ENCODE measurements at places on chromosomes 3 and 15.

DNA sequence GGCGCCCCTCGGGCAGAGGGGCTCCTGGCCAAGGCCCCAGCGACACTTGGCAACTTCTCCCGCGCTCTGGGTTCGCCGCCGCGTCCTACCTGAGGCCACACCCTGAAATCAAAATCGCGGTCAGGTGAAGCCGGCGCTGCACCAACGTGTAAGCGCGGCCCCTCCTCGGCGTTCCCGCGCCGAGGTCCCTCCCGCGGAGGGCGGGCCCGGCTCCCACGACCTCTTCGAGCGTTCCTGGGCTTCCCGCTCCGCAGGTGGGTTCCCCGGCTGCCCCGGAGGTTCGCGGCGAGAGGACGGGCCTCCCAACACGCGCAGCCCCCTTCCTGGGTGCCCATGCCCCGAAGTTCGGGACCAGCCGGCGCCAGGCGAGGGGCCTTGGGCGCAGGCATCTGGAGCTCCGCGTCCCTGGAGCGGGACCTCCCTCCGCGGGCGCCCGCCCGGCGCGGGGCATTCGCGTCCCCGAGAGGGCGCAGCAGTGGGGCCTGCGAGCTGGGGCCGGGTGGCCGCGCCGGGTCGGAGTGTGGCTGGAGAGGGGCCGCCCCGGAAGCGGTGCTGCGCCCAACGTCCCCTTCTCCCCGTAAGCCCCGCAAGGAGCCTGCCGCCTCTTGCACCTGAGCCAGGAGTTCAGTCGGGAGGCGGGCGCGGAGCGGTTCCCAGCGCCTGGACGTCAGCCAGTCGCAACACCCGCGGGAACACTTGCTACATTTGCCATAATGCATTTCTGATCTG lies 13.7 kb downstream of the PAK6 start:
- no peak for DNase-seq

DNA sequence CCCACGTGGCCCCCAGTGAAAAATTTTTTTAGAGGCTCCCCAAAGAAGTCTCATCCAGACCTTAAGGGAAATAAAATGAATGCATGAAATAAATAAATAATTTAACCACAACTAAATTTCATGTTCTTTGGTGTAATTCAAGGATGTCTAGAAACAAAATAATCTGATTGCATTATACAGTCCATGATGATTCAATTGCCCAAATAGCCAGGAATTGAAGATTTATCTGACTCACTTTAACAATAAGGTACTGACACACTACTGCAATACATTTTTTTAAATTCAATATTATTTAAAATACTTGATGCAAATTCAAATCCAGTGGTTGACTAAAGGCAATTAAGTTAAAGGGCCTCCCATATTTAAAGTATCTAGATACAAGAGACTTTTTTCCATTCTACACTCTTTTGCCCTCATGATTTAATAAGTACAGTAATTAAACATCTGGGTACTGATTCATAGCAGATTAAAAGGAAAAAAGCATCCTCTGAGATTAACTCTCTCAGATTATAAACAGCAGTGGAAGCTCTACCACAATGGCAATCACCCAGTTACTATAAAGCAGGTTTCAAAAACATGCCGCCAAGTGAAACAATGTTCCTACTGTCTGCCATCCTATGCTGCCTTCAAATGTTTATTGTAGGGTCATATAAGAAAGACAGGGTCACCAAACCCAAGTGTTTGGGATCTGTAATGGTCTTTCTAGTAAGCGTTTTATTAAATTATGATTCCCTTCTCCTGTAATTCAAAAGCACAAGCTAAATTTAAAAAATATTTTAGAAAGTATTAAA lies 9.9 kb downstream of the UQCC5 start:
- DNase-seq: no peak

GRCh38 chr3:79247725-79248043 lies 520.1 kb downstream of the ROBO1 start:
- no peak for DNase-seq

- DNase-seq: no peak
Observed at GRCh38 chr3:144429719-144430121, 458.1 kb downstream of the DIPK2A start.

DNA sequence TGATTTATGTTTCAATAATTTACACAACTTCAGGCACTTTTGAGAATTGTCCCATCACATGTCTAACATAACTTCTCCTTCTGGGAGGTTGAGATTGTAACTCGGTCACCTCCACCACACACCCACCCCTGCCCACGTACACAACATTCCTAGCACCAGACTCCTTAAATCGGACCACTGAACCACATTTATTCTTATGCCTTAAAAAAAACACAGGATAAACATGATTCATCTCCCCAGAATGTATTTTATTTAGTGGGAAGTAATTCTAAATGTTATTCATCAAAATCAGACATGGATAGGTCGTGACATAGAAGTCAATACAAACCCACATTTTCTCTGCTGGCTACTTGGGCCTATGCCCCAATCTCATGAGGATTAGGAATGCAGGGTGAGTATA lies 3.0 kb downstream of the SNTN start:
- DNase-seq: no peak

DNA sequence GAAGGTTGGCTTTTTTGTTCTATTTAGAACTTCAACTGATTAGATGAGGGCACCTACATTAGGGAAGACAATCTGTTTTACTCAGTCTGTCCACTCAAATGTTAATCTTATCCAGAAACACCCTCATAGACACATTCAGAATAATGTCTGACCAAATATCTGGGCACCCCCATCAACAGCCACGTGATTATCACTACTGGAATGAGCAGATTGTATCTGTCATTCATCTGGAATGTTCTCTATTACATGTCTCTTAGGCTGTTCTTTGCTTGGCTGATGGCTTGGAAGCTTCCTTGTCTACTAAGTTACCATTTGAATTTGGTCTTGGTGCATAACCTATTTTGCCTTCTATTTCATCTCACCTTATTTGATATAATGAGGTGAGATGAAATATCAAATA lies 15.7 kb upstream of the LRRC58 start:
- DNase-seq: no peak

DNA sequence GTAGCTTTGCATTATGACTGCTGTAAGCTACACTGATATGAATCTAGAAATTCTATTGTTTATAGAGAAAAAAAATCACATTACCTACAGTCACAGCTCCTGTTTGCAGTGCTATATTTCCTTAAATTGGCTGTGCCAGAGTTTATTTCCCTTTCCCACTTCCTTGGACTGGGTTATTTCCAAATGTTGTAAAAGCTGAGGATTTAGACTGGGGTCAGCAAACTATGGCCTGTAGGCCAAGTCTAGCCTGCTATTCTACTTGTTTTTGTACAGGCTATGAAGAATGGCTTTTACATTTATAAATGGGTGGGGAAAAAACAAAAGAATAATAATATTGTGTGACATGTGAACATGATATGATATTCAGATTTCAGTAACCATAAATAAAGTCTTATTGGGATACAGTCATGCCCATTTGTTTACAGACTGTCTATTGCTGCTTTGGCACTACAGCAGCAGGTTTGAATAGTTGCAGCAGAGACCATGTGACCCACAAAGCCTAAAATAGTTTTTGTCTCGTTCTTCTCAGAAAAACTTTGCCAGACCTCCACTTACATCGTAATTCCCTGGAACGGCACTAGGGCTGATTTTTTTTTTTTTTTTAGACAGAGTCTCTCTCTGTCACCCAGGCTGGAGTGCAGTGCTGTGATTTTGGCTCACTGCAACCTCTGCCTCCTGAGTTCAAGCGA lies 7.8 kb downstream of the GLDN start:
- no peak for DNase-seq

DNA sequence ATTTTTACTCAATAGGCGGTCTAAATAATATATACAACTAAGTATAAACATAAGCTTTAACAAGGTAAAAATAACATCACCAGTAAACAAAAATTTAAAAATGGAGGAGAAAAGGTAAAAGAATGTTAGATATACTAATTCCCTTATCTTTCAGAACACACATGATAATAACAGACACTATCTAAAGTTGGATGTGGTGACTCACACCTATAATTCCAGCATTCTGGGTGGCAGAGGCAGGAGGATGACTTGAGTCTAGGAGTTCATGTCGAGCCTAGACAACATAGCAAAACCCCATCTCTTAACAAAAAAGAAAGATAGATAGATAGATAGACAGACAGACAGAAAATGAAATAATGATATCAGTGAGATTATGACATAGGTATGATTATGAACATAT lies 85.1 kb downstream of the STAG1 start:
- DNase-seq: no peak

DNA sequence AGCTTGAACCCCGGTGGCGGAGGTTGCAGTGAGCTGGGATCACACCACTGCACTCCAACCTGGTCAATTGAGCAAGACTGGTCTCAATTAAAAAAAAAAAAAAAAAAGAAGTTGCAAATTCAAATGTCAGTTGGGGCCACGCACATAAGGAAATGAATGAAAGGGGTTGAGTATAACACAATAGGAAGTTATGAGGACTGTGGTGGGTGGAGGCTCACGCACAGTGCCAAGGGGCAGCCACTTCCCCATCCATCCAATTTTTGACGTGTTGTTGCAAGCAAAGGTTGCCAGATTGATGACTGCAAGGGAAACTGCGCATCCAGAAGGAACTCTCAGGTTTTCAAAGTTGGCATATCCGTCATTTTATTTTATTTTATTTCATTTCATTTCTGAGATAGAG lies 532.2 kb downstream of the NTRK3 start:
- no peak for DNase-seq

- no peak for DNase-seq
Observed at GRCh38 chr15:82739086-82739485, 29.4 kb upstream of the AP3B2 start.

- no peak for DNase-seq
Observed at GRCh38 chr3:67601385-67601784, 53.0 kb downstream of the SUCLG2 start.

DNA sequence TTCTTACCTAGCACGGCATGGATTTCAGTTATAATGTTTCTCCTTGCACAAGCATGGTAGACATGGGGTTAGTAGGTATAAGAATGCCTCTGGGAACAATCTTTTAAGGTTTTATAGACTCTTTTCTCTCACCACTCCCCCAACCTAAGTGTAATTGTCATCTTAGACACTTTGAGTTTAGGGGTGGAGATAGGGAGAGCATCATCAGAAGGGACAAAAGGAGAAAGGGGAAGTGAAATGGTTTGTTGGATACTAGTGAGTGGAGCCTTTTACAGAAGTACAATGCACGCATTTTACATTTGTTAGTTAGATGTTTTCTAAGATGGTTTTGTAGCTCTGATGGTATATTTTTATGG lies 189.2 kb downstream of the TP63 start:
- DNase-seq: no peak

GRCh38 chr3:141346007-141346406 lies 22.3 kb upstream of the ZBTB38 start:
- DNase-seq: no peak

GRCh38 chr3:36993326-36994283 lies at the start of gene MLH1:
MLH1 (plus strand) TSS chr3:36993518; CDS start chr3:36993548, 30 bp downstream.
- peak; percentile 100 for DNase-seq

Measured in brain pericyte (primary cell).